Ascending aorta (tissue), 2 donors: ENCODE measurements at places on chromosomes 12 and 14. TPM values are rescaled to one million over a fixed set of nuclear protein-coding genes. Genes with fewer than 3 reads are reported as not detected.

Gene HOXC12
- not detected for total RNA-seq

Gene AGAP2
- total RNA-seq = 11.5 TPM

Gene AQP2
- not detected for total RNA-seq

Gene ACRBP
- total RNA-seq = 10.6 TPM

Gene SLC25A47
- not detected for total RNA-seq

Gene SLC25A21
- total RNA-seq = not detected

Gene EXOC5
- 19.2 TPM for total RNA-seq

Gene ASB2
- 58.6 TPM for total RNA-seq

Gene PHLDA1
- total RNA-seq = 11.8 TPM

Gene NR1H4
- total RNA-seq = 0.32 TPM

Gene PRMT5
- total RNA-seq = 118 TPM

Gene DAO
- not detected for total RNA-seq

Gene AREL1
- 17.9 TPM for total RNA-seq

Gene LRCOL1
- total RNA-seq = not detected

Gene RIPK3
- 2.3 TPM for total RNA-seq

- DNase-seq = no peak
Observed at GRCh38 chr12:43271659-43272058, 280.3 kb downstream of the ADAMTS20 start.

DNA sequence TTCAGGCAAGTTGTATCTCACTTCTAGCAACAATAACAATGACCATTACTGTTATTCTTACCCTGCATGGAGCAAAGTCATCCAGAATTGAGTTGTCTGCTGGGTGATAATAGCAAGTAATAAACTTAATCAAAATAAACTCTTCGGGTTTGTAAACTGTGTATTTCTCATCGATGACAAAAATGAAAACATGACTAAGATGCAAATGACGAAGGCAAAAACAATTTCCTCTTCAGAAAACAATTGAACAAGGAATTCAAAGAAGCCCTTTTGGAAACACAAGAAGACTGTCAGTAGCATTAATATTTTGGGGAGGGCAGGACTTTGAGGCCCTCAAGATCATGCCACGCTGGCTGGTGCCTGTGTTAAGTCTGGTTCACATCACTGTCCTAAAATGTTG lies 232.0 kb downstream of the BTG1 start:
- DNase-seq = no peak

GRCh38 chr12:83676781-83677295 lies 990.1 kb downstream of the TMTC2 start:
- DNase-seq = no peak

DNA sequence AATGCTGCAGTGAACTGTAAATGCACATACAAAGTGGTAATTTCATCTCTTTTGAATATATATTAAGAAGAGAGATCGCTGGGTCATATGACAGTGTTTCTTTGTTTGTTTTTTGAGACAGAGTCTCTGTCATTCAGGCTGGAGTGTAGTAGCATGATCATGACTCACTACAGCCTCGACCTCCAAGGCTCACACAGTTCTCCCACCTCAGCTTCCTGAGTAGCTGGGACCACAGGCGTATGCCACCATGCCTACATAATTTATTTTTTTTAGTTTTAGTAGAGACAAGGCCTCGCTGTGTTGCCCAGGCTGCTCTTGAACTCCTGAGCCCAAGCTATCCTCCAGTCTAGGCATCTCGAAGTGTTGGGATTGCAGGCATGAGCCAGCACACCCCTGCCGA lies 62.4 kb upstream of the ACSS3 start:
- no peak for DNase-seq

DNA sequence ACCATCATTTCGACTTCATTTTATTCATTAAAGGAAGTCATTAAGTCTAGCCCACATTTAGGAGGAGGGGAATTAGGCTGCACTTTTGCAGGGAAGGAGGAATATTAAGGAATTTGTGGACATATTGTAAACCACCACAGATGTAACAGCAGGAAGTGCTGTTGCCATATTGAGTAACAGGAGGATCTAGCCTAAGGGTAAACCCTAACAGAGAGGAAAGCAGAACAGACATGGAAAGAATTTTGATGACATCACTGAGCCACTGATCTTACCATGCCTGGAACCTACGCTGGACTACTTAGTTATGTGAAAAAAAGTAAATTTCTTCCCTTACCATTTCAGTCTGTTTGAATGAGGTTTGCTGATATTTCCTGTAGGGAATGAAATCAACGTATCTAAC lies 100.7 kb upstream of the ATF7IP start:
- DNase-seq = no peak

DNA sequence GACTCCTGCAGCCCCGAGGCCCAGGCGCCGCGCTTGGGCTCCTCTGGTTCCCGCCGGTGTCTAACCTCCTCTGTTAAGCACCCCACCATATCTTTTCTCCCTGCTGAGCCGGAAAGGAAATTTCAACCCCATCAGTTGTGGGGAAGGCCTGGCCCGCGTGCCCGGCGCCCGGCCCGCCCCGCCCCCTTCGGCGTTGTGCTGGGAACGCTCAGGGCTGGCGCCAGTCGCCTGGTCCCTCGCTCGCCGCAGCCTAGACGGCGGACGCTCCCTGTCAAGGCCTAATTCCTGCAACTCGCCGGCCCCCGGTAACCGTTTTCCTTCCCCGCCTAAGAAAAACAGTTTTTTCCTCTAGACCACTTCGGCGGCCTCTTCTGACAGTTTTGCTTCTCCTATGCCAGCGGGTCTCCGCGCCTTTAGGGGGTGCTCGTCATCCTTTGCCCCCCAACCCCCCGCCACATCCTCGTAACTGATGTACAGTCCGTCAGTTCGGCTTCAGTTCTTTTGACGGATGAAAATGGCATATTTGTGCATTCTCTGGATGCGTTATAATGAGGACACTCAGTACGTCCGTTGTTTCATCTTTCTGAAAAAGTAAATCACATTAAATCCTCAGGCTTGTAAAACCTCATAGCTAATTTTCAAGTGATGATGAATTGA lies 506 bp upstream of the NAP1L1 start:
- no peak for DNase-seq

DNA sequence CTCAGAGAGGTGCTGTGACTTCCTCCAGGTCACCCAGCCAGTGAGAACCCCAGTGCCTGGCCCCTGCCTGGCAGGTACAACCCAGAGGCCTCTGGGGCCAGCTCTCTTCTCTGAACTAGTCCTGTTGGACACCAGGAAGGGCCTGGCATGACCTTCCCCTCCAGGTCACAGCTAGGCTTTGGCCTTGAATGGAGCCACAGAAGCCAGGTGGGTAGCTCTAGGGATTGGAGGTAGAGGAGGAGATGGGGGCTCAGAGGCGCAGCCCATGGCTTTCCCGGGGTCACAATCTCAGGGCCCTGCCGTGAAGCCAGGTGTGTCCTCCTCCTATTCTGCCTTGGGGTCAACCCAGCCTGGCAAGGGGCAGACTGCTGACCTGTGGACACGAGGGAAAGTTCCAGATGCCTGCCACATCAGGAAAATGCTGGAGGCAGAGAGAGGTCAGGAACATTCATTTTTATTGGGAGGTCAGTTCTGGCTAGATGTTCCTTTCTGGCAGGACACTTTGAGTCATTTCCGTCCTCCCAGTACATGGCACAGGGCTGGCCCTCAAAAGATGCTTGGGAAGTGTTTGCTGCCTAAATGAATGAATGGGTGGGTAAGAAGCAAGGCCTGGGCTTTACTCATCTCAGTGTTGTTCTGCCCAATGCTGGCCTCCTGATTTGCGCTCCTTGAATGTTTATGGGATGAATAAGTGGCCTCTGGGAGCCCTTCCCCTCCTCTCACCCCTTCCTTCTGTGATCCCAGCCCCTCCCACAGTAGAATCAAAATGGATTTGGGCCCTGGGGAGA lies 25.4 kb downstream of the FAM222A start:
- DNase-seq = no peak

GRCh38 chr14:100690672-100691071 lies 36.0 kb upstream of the DLK1 start:
- no peak for DNase-seq

DNA sequence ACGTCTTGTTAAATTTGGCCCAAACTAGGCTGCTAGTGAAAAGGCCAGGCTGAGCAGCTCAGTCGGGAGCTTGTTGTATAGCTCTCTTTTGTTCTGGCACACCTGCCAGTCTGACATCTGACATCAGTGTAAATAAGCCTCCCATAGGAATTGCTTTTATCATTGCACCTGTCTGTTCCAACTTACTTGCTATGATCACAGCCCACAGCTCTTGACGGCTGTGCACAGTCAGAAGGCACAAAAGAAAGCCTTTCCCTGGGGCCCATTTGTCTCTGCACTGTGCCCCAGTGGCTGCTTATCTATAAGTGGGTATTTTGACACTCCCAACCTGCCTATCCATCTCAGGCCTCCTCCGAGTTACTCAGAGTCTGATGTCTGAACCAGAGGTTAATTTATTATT lies 324.5 kb downstream of the NUAK1 start:
- no peak for DNase-seq

DNA sequence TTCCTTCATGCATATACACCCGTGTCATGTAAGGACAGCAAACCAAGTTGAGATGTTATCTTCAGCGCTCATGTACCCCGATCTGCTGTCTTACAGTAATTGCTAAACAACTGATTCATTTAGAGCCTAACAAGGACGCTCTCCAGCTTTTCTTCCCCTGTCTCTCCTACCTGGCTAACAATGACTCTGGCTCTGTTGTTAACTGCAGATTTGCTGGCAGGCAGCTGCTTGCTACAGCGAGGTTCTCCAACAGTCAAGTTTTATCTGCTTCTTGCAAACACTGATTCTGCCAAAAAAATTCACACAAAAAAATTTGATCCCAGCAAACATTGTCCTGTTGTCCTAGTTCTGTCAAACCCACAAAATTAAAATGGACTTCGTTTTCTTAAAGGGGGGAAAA lies 101.6 kb downstream of the OTX2 start:
- no peak for DNase-seq

DNA sequence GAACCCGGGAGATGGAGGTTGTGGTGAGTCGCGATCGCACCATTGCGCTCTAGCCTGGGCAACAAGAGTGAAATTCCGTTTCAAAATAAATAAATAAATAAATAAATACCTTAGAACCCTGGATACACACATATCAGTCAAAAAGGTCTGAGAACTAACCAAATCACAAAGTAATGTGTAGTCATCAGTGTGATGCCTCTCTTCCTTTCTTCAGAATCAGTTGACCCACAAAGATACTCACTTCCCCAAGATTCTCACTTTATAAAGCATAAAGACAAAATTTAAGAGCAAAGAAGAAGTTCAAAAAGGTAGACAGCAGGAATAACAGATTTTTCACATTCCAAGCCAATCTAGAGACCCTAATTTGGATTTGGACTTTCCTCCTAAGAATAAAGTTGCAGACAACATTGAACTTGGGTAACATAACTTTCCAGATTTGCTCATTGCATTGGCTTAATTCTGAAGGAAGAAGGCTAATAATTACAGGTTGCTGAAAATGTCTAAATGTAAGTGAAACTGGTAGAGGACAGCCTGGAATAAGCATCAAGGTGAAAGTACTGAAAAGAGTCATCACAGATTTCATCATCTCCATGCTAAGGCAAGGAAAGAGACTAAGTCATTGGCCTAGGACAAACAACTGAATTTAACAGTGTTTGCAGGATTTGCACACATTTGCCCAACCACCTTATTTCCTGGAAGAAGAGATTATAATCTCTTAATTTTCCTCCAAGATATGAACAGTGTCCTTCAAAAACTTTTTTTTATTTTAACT lies 17.4 kb downstream of the TMED10 start:
- DNase-seq = no peak

- DNase-seq = no peak
Observed at GRCh38 chr14:76307786-76308780, 67.9 kb upstream of the ESRRB start.

- DNase-seq = no peak
Observed at GRCh38 chr14:62657376-62657775, 387.9 kb downstream of the KCNH5 start.

DNA sequence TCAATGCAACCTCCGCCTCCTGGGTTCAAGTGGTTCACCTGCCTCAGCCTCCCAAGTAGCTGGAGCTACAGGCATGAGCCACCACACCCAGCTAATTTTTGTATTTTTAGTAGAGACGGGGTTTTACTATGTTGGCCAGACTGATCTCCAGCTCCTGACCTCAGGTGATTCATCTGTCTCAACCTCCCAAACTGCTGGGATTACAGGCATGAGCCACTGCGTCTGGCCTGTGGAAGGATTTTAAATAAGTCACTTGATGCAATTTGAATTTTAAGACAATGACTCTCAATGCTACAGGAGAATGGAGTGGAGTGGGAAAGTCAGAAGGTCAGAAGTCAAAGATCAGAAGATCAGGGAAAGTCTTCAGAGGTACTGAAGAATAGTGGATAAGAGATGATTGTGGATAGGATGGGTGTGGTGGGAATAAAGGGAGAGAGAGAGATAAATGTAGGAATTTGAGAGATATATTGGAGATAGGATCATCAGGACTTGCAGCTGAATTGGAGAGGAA lies 15.4 kb downstream of the TMEM52B start:
- DNase-seq = no peak

DNA sequence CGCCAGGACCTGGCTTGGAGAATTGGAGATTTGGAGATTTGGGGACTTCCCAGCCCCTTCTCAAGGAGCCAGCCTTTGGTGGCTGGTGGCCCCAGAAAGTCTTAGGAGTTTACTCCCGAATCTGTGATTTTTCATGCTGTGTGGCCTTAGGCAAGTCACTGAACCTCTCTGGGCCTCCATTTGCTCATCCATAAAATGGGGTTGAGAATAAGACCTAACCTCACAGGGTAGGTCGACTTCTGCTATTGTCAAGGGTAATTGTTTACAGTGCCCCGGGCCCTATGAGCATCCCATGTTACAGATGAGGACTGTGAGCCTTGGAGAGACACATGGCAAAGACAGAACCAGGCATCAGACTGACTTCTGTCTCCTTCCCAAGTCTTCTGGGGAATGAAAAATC lies 16.2 kb upstream of the TMEM119 start:
- no peak for DNase-seq

DNA sequence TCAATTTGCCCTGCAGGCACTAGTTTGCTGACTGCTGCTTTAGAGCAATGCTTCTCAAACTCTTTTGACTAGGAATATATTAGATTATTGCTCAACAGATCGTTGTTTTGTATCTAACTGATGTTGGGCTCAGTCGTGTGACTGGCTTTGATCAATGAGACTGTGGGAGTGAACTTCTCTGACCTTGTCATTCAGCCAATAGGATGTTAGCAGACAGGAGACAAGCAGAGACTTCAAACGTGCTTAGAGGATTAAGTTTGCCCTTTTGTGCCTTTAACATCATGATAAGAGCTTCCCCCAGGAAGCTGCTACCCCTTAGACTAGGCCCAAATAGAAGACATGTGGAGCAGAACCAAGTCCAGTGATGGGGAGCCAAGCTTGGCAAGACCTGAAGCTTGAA lies 76.7 kb upstream of the ELK3 start:
- no peak for DNase-seq

GRCh38 chr12:2300886-2301285 lies 248.1 kb downstream of the CACNA1C start:
- no peak for DNase-seq

- no peak for DNase-seq
Observed at GRCh38 chr14:44657696-44658388, 150.8 kb upstream of the FSCB start.
